ENCODE measurements at places on chromosomes 1 and 21.

- DNase-seq: no peak
Measured at GRCh38 chr1:98002288-98002687, 81.5 kb upstream of the DPYD start.

- DNase-seq: no peak
Measured at GRCh38 chr1:226823643-226824042, 46.8 kb upstream of the PSEN2 start.

DNA sequence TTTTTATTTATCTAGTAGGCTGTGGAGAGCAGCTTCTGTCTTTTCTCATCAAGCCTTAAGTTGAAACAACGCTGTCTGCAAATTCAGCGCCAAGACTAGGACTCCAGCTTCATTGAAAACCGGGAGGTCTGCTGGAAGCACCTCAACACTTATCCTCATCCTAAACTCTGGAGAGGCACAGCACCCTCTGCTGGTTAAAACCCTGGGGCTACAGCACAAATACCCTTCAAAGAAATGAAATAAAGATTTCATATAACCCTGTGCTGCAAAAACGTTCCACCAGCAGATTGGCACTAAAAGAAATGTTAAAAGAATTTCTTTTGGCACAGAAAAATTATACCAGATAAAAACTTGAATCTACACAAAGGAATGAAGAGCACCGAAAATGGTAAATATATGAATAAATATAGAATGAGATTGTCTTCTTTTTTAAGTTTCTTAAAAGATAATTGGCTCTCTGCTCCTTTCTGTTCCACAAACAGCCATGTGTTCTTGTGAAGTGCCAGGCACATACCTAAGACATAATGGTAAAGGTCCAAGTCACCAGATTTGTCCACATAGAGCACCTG lies 227.7 kb upstream of the SAMSN1 start:
- DNase-seq: peak; percentile 79

GRCh38 chr1:89881415-89882058 lies 60.7 kb downstream of the LRRC8D start:
- peak; percentile 37 for DNase-seq

GRCh38 chr1:94903280-94904009 lies 23.5 kb downstream of the CNN3 start:
- DNase-seq: no peak

DNA sequence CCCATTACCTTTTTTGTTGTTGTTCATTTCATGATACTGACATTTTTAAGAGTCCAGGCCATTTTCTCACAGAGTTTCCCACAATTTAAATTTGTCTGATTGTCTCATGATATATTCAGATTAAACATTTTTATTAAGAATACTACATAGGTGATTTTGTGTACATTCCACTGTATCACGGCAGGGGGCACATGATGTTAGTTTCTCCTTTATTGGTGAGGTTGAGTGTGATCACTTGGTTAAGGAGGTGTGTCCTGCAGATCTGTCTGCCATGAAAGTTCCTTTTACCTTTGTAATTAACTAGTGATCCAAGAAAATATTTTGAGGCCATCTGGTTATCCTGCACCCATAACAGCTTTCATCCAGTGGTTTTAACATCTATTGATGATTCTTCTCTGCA lies 11.8 kb downstream of the RTCA start:
- DNase-seq: peak; percentile 40
